Tibial nerve (tissue), 4 donors: ENCODE measurements at places on chromosomes 2 and 18. TPM values are rescaled to one million over a fixed set of nuclear protein-coding genes. Genes with fewer than 3 reads are reported as not detected.
A peak's percentile ranks its signal among the peaks of the same experiment; 100 is the strongest.

Gene RGPD3
- 0.20 TPM for total RNA-seq

DNA sequence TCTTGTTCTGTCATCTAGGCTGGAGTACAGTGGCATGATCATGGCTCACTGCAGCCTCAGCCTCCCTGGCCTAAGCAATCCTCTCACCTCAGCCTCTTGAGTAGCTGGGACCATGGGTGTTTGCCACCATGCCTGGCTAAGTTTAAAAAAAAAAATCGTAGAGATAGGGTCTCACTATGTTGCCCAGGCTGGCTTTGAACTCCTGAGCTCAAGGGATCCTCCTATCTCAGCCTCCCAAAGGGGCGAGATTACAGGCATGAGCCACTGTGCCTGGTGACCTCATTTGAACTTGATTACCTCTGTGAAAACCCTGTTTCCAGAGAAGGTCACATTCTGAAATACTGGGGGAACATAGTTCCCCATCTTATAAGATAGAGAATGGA, 190.3 kb downstream of the NEDD4L start:
- no peak for DNase-seq

Gene ADCYAP1
- total RNA-seq, result 0.63 TPM

DNA sequence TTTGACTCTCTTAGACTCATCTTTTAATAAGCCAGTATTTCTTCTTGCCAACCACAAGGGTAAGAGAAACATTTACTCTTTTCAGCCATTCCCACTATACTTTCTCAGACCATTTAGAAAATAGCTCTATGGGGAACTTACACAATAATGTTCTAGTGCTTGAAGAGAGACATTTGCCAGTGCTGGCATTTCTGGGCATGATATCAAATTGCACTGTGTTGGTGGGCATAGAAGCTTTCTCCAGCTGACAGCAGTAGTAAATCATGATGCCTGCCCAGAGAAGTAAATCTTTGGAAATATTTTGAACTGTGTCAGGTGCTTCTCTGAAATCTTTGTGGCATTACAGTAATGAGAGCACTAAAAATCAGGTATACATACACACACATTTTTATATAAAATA, 346.6 kb downstream of the CBLN2 start:
- no peak for DNase-seq

- DNase-seq, result no peak
These were observed 83.7 kb downstream of the EN1 start for GRCh38 chr2:118763797-118764196.

- DNase-seq, result peak; percentile 6
These were observed 13.7 kb upstream of the NEU4 start for GRCh38 chr2:241795021-241795999.

Gene FZD7
- total RNA-seq, result 14.2 TPM
